ENCODE measurements at places on chromosomes 6 and 20. TPM values are rescaled to one million over a fixed set of nuclear protein-coding genes. Genes with fewer than 3 reads are reported as not detected.

Gene FKBP1A
- 124 TPM for total RNA-seq

Gene SLC22A16
- total RNA-seq = not detected

Gene GHRH
- not detected for total RNA-seq

Gene MATN4
- total RNA-seq = not detected

Gene MEA1
- total RNA-seq = 154 TPM

Gene FLRT3
- total RNA-seq = 36.5 TPM

Gene LY6G6C
- total RNA-seq = not detected

Gene TFAP2A
- total RNA-seq = 5.0 TPM

Gene CFAP61
- total RNA-seq = not detected

DNA sequence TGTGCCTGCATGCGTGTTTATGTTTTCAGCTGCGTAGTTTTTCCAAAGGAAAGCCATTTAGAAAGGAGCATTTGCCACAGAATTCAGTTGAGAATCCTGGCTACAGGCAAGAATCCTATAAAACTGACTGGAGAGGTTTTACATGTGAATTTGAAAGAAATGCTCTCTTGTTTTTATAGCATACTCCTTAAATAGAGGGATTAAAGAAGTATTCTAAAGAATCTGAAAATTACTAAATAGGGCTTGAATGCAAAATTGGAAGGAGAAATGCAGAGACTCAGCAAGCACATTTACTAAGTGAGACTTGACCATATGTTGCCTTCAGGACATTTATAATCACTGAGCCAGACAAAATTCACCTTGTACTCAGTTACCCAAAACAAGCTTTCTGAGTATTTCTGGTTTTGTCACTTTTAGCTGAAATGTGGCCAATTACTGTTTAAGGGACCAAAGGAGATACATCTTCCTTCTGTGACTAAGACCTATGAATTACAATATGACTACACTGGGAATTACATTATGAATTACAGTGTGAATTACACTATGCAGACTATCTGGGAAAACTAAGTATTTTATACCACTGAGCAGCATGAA is 107.4 kb upstream of the ASCC3 start:
- DNase-seq = no peak

DNA sequence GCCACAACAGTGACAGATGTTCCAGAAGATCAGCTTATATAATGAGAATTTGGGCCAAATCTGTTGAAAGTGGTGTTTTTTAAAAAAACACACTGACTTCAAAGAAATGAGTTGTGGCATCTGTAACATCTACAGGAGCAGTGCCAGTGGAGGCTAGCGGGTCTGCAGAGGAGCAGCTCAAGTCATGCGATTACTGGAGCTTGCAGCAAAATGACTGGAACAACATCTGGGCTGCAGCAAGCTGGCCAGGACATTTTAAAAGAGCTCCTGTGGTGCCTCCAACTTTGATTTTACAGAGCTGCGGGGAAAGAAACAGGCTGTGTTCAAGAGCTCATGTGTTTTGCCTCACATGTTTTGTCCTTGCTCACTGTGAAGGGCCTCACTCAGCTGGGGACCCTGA is 57.2 kb downstream of the TBX18 start:
- DNase-seq = no peak

- DNase-seq = no peak
These were observed 37.2 kb downstream of the EBF4 start for GRCh38 chr20:2729791-2730190.

DNA sequence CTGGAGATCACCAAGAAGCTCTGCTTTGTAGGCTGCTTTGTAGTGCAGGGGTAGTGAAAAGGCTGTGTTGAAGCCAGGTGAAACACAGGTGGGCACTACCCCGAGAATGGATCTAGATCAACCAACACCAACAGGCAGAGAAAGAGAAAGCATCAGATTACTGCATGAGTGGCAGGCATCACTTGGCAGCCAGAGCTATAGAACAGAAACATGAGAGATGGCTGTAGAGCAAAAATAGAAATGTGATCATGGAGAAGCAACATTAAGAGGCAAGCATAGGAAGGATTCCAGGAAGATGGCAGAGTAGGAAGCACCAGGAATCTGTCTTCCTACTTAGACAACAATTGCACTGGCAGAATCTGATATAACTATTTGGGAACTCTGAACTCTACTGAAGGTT is 311.1 kb upstream of the TCF21 start:
- DNase-seq = no peak

DNA sequence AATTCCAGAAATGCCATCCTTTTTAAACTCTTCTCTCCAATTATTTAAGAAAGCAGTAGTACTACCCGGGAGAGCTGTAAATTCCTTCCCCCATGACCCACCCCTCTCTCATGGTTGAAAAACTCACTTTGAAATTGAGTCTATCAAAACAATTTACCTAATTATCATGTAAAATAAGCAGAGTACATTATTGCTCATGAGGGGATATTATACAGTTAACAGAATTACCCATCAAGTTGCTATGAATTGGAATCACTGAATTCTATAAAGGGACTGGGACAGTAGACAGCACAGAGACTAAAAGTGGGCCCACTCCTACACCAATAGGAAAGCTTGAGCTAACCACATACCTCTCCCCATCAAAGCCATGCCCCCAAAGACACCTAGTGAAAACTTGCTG is 16.3 kb downstream of the JAG1 start:
- DNase-seq = no peak

DNA sequence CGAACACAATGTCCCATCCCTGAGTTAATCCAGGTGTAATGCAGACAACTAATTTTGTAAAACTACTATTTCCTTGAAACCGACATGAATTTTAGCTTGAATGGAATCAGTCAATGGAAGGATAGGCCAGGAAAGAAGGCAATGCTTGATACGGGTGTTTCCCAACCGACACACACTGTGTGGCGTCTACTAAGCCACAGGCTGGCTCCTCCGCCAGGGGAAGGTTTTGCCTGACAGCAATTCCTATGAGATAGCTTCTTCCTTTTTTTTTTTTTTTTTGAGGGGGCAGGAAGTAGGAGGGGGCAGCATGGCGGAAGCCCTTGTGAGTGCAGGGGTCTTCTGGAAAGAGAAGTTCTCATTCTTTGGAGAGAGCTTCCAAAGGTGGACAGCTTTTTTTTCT is 12.0 kb upstream of the LAMA4 start:
- DNase-seq = no peak

DNA sequence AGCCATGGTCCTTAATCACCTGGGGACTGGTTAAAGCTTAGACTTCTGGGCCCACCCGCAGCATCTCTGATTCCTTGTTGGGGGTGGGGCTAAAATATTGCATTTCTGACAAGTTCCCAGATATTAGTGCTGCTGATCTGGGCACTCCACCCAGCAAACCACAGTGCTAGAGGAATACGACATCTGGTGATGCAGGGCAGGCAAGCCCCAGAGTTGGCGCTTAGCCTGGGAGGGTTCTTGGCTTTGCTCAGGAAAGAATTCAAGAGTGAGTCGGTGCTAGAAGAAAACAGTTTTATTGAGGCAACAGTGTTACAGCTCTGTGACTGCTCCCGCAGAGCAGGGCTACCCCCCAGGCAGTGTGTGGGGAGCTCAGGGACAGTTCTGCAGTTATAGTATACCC is 210.7 kb downstream of the TFAP2C start:
- no peak for DNase-seq

DNA sequence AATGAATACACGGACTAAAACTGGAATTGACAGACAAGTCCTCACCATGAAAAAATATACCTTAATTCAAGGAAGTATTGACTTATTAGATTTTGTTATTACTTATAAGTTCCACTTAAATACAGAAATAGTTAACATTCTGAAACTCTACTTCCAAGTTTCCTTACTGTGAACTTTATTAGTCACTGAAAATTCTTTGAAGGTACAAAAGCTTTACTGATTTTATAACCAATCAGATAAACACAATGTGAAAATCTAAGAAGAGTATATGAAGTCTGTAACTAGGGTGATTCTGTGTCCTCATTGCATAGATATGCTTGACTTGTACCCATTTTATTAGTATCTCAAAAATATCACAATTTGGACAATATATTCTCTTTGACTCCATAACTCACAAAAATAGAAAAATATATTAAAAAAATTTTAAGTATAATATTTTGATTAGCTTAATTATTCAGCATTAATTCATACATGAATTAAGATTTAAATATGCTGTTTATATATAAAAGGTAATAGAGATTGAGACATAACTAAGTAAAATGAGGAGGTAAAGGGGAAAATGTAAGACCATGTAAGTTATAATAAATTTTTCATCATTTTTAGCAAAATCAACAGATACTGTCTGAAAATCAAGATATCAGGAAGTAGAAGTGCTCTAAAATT is 6.6 kb downstream of the NAPB start:
- no peak for DNase-seq

DNA sequence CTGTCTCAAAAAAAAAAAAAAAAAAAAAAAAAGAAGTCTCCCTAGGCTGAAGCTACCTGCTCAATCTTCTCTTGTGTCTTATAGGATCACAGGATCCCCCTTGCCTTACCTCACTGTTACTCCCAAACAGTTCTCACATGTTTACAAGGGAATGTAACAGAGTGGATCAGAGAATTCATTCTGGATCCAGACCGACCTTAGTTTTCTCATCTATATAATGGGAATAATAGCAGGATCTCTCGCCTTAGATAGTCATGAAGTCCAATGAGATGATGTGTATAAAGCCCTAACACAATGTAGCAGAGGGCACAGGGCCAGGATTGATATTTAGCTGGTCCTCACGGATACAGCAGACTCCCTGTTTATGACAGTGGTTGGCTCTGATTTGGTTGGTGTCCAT is 2.3 kb upstream of the FAM110A start:
- no peak for DNase-seq

Measured in H4 (cell line).